ENCODE measurements at places on chromosomes 12 and 14.

GRCh38 chr12:52050758-52051541 lies at the start of gene NR4A1:
Gene NR4A1 (plus strand): TSS chr12:52051442. CDS start chr12:52054329, 2,887 bp downstream.
- peak; percentile 88 for DNase-seq

- no peak for DNase-seq
These were observed 2.4 kb upstream of the HOXC4 start for GRCh38 chr12:54051026-54051842.

DNA sequence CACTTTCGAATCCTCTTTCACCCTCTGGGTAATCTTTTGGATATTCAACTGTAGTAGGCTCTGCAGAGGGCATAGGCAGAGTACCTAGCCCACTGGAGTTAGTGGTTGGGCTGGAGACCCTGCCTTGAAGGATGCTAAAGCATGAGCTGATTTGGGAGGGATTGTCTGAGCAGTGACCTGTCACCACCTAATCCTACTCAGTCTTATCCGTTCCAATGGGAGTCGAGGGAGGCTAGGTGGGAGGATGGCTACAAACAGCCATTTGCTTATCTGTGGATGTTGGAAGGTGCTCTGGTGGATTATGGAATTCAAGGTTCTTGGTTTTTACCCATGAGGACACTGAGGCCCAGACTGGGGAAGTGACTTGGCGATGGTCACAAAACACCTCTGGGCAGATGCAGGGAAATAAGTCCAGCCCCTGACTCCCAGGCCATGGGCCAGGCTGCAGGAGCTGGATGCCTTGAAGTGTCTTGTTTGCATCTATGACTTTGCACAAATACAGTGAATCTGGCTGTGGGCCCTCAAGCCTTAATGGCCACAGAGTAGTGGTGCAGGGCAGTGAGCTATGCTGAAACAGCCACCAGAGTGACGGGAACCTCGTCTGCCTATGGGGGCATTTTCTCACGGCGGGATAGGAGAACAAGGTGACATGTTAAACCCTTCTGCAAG lies 3.7 kb downstream of the KMT5A start:
- DNase-seq = no peak

DNA sequence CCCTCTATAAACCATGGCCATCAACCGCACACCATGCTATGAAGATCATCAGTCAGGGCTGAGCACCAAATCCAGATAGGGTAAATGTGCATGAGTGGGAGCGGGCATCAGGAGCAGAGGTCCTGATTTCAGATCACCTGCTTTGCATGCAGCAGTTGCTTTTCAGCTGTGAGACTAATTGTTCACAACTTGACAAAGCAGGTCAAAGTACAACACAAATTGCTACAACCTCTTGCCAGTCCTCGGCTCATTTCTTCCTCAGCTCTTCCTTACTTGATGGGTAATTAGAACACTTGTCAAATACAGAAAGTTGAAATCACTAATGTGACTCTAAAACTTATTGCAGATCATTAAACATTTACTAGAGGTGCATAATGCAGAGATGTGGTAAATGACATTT lies 171.6 kb downstream of the PPM1H start:
- DNase-seq = no peak

DNA sequence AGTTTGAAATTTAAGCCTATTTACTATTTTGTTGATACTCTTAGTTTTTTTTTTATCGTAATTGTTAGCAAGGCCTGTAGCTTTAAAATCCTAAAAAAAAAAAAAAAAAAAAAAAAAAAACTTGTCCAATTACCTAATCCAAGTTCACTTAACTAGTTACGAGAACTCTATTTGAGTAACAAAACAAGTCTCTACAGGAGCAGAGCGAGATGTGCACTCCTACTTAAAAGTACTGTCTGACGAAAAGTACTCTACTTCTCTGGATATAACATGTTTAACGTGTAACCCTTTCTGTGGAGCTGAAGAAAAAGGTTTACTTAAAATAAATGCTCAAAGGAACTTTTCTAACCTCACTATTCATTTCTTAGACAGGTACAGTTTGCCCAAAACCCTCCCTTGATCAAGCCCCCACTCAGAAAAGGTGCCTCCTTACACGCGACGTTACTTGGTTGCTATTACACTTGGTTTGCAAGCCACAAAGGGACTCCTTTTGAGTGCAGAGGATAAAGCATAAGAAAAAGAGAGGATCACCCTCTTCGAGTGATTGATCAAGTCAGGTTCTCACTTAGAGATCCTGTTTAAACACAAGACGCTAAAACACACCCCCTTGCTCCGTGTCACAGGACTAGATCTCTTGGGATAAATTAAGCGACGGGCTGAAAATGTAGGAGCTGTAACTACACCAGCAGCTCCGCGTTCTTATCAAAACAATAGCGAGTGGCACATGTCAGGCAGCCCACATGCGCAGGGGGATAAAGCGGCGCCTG lies 2.2 kb downstream of the BAZ1A start:
- no peak for DNase-seq

GRCh38 chr12:108768591-108769500 lies 37.5 kb upstream of the CORO1C start:
- no peak for DNase-seq

- DNase-seq = no peak
These were observed 103.7 kb downstream of the ETV6 start for GRCh38 chr12:11753150-11753499.

- peak; percentile 52 for DNase-seq
These were observed 18.7 kb upstream of the CTDSP2 start for GRCh38 chr12:57865084-57865751.

DNA sequence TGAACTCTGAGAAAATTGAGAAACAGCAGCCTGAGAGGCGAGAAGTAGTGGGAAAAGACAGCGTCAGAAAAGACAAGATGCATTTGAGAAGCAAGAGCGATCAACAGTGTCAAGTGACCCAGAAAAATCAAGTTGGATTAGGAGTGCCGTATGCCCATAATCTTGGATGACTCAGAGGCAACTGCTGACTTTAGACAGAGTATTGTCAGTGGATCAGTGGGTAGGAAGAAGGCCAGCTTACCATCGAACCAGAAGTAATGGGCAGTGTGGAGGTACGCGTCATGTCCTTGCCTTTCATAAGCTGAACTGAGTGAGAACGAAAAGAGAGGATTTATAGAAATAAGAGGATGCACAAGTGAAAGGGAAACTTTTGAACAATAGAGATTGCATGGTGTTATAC lies 151.0 kb upstream of the NAV3 start:
- DNase-seq = no peak

- DNase-seq = no peak
These were observed 41.9 kb downstream of the VDR start for GRCh38 chr12:47862881-47863280.

- DNase-seq = no peak
These were observed 76.8 kb downstream of the TESC start for GRCh38 chr12:117022465-117022864.

DNA sequence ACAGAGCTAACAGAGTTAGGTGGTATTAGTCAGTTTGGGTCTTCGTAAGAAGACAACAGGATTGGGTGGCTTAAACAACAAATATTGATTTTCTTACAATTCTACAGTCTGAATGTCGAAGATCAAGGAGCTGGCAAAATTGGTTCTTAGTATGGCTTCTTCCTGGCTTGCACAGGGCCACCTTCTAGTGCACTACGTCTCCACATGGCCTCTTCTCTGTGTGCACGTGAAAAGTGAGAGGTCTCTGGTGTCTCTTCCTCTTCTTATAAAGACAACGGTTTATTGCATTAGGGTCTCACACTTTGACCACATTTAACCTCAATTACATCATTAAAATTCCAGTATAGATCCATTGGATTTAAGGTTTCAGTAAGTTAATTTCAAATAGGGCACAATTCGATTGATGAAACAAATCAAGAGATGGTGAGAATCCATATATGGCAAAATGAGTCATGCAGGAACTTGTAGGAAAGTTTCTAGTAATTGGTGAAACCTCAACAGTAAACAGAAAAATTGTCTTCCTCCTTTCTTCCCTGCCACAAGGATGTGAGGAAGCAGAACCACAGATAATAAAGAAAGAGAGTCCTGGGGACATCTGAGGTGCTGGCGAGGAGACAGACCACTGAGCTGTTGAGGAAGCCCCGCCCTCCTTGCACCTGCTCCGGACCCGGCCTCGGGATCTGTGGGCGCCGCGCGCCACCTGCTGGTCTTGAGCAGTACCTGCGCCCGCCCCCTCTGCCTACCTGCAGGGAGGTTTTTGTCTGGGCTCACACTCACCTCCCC lies 846.7 kb downstream of the TMEM121 start:
- no peak for DNase-seq

DNA sequence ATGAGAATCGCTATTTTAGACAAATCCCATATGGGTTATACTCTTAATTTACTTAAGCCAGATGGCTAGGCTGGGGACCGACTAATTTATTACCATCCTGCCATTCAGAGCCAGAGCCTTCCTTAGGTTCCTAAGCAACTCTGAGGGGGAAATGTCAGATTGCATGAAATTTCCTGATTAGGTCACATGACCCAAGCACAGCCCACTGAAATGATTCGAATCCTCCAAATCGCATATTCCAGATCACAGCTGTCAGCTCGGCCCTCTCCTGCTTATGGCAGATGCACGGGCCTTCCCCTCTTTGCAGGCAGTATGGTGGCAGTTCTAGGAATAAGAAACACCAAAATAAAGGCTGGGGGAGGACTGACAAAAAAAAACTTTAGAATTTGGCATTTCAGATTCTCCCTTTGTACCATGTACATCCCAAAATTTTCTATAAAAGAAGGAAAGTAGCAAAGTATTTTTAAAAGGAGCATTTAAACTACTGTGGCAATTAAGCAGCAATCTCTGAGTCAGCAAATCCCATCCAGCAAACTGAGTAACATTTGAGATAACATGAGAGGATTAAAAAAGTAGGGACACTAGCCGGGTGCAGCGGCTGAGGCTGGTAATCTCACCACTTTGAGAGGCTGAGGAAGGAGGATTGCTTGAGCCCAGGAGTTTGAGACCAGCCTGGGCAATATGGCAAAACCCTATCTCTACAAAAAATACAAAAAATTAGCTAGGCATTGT lies 30.5 kb upstream of the NUDT4 start:
- DNase-seq = no peak

GRCh38 chr14:60328583-60328982 lies 79.6 kb downstream of the PPM1A start:
- no peak for DNase-seq

- no peak for DNase-seq
These were observed 173.2 kb downstream of the SUDS3 start for GRCh38 chr12:118549510-118549980.

- DNase-seq = no peak
These were observed 186.7 kb downstream of the EFCAB11 start for GRCh38 chr14:89767861-89768268.

DNA sequence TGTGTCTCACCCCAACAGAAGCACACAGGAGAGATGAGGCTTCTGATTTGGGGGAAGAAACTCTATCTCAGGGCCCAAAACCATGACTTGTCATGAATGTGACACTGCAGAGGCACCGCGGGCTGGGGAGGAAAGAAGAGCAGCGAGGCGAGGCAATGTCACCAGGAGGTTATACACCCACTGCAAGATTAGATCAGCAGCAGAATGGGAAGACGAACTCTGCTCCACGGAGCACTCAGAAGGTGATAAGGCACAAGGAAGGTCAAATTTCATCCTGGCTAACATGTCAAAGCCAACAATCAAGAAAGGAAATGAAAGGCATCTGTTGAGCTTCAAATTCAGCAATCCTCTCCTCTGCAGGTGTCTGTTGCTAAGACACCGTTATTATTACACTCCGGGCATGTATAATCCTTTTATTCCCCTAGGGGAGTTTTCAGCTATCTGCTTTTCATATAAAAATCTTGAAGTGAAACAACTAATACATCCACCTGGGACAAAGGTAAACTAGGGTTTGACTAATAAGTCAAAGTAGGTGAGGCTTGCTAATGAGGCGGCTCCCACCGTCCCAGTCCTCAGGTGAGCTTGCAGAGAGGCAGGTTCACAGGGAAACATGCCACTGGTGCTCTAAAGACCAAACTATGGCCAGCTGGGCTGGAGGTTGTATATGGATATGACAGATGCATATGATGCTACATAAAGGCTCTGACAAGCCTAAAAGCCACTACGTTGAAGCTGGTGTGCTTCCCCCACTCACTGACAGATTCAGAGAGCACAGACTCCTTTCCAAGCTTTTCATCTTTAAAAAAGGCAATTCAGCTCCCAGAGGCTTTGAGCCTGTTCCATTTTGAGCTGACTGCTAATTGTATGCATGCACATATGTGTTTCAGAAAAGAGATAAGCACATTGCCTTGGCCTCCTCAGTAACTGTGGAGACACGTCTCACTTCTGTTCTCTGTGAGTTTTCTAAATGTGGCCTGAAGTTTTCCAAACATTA lies 221.2 kb downstream of the NELL2 start:
- peak; percentile 15 for DNase-seq

DNA sequence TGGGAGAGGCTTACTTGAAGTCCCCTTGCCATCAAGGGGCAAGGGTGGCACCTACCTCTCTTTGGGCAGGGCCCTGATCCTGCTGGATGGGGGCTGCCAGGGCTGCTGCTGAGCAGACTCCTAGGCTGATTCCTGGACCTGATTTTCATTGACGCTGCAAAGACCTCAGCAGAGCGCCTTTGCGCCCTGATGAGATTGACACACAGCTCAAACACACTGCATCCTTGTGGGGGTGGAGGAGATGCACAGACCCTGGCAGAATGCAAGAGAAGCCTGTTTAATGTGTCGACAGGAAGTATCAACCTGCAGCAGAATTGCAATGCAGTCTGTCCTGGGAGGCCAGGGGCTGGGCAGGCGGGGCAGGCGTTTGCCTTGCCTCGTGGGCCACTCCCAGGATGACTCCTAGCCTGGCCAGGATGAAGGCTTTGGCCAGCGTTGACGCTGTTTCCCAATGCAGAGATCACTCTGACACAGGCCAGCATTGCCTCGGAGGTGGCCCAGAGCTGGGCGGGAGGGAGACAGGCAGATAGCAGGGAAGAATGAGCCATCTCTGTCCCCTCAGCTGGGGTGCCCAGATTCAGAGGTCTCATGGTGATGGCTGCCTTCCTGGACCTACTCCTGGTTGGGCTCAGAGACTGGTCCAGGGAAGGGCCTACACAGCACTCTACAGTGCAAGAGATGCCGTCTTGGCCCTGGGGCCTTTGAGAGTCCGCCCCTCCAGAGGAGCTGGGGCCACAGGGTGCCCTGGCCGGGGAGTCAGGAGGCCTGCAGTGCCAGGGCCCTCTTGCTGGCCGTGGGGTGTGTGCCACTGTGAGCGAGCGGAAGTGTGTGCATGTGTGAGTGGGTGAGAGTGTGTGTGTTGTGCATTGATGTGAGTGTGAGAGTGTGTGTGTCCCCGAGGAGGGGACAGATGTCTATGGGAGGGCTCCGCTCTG lies 108.3 kb downstream of the KIF26A start:
- no peak for DNase-seq

- DNase-seq = no peak
These were observed 90.3 kb upstream of the EGLN3 start for GRCh38 chr14:34041220-34041619.

- peak; percentile 21 for DNase-seq
These were observed 43.5 kb downstream of the DNAI7 start for GRCh38 chr12:25151476-25151875.

- no peak for DNase-seq
These were observed 398.5 kb downstream of the LRIG3 start for GRCh38 chr12:58521796-58522195.

GRCh38 chr12:74722709-74723108 lies 185.1 kb downstream of the ATXN7L3B start:
- no peak for DNase-seq
